Right atrium auricular region (tissue), 2 donors: ENCODE measurements at places on chromosomes 3 and 15. TPM values are rescaled to one million over a fixed set of nuclear protein-coding genes. Genes with fewer than 3 reads are reported as not detected.
A peak's percentile ranks its signal among the peaks of the same experiment; 100 is the strongest.

DNA sequence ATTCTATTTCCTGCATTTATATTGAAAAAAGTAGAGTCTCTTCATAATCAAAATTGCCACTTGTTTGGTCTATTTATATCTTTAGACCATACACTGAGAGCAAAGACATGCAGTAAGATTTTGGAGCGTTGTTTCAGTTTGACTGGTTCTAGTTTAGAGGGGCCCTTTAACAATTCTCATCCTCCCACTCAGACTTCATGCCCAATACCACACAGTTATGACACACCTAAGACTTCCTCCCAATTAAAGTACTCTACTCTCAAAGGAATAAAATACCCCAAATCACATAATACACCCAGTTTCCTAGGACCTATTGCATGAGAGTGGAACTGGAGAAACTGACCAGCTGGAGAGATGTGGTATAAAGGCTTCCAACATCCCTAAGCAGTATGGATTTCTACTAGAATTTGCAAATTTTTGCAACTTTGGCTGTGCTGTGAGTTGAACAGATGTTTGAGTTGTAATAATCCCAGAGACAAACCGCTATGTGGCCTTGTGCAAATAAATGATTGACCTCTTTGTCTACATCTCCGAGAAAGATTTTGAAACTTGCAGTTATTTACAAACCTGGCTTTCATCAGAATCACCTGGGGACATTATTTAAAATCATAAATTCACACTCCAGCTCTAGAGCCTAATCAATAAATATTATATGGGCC is 170.0 kb upstream of the ROBO2 start:
- no peak for DNase-seq

DNA sequence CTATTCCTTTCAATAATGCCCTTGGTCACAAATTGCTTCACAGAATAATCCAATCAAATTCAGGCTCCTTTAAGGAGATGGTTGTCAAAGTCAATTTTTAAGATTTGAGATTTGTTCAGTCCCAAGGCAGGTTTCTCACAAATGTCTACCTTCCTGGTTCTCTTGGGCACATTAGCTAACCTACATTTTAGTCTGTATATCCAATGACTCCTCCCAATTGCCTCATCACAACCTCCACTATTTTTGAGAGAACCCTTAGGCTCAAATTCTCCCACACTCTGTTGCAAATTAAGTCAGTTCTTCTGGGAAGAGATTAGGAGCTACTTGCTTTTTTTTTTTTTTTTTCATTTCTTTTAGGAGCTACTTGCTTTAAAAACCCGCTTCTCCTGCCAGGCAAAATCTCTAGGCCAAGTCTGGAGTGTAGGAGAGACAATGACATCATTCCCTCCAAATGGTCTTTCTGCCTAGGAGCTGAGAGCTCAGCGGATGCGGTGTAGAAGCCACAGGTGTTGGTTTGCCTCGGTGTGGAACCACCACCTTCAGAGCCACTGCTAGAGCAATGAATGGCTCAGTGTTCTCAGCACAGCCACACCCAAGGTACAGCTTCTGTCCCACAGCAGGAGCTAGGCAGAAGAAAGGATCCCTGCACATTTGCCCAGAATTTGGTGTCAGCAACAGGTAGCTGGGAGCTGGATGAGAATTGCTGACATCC is 10.0 kb upstream of the INO80 start:
- no peak for DNase-seq

CCDC54 gene
- total RNA-seq = not detected

DNA sequence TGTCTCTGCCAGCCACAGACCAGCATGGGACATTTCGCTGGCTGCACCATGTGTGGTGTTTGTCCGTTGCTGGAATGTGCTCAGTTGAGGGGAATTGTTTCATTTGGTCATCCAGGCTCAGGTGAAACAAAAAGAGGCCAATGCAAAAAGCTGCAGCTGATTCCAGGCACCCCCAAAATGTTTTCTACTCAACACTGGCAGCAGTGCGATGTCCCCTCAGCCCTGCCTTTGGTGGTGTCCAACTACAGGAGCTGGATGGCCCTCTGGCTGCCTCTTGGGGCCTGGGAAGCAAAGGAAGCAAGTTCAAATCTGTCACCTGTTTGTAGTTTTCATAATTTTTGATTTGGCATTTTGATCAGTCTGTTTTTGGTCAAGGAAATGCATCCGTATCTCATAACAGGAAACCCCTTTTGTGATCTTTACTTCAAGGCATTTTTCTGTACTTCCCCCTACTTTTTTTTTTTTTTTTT is 141.8 kb downstream of the EEFSEC start:
- peak; percentile 26 for DNase-seq

DNA sequence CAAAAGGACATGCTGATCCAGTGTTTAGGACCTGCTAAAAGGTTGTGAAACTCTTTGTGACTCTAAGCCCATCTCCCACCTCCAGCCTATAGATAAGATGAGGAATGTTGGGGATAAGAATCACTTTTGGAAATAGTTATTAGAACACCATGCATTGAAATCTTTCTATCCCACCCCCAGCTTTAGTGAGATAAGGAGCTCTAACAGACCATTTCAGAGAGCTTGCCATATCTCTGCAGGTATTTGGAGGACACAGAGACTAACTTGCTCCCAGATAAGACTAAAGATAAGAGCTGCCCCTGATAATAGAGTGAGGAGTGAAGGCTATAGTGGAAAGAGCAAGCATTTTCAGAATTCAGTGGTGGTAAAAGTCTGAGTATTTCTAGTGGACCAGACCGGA is 53.1 kb upstream of the GNB4 start:
- DNase-seq = no peak

DNA sequence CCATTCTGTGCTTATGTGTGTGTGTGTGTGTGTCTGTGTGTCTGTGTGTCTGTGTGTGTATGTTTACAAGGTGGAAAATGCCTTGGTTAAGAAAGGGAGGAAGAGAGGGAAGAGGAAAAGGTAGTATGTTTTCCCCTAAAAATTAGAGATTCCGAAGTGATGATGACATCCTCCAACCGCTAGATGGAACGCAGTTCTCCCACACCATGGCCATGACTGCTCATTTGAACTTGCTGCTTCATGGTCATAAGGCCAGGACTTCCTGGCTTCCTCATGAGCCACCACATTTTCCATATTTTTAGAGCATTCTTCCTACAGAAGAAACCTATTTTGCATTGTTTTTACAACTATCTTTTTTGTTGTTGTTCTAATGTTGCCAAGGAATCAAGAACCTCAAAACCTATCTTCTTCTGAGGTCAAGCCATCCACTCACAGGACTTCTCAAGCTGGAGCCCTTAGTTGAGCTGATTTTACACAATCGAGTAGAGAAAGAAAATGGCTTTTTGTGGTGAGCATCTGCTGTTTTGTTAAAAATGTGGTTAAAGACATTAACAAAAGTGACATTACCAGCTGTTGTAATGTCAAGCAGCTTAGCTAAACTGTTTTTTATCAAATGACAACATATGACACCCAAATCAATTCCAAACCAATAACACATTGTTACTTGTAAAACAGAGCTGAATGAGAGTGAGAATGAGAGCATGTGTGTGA is 1091.0 kb downstream of the FHIT start:
- no peak for DNase-seq

DNA sequence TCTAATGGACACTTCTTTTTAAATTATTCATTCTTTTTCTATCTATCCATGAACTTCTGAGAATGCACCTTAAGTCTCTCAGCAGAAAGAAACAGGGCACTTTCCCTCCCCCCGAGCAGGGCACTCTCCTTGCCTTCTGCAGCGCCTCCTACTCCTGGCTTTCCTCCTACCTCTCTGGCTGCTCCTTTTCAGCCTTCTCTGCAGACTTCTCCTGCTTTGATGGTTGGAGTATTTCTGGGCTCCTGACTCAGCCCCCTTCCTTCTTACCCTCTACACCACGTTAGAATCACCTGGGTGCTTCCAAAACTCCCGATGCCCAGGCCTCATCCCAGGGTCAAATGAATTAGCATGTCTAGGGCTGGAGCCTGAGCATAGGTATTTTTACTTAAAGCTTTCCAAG is 3.4 kb downstream of the SCN5A start:
- no peak for DNase-seq
